ENCODE measurements at places on chromosomes 7 and 10.
A peak's percentile ranks its signal among the peaks of the same experiment; 100 is the strongest.

GRCh38 chr10:28633750-28634149 is 43.6 kb upstream of the BAMBI start:
- no peak for DNase-seq

DNA sequence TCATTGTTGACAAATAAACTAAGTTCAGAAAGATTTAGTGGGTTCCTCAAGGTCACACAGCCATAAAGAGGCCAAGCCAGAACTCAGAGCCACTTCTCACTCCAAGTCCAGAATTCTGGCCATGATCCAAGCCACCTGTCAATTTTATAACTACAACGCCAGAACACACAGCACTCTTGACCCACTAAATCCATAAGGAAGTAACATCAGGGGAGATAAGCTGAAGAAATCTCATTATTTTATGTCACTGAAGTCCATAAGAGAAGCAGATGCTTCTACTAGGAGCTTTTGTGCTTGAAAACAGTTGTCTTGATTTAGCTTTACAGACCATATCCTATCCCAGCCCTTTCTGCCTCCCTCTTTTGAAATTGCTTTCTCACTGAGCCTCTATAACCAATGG is 15.9 kb downstream of the ADAM12 start:
- DNase-seq = no peak

DNA sequence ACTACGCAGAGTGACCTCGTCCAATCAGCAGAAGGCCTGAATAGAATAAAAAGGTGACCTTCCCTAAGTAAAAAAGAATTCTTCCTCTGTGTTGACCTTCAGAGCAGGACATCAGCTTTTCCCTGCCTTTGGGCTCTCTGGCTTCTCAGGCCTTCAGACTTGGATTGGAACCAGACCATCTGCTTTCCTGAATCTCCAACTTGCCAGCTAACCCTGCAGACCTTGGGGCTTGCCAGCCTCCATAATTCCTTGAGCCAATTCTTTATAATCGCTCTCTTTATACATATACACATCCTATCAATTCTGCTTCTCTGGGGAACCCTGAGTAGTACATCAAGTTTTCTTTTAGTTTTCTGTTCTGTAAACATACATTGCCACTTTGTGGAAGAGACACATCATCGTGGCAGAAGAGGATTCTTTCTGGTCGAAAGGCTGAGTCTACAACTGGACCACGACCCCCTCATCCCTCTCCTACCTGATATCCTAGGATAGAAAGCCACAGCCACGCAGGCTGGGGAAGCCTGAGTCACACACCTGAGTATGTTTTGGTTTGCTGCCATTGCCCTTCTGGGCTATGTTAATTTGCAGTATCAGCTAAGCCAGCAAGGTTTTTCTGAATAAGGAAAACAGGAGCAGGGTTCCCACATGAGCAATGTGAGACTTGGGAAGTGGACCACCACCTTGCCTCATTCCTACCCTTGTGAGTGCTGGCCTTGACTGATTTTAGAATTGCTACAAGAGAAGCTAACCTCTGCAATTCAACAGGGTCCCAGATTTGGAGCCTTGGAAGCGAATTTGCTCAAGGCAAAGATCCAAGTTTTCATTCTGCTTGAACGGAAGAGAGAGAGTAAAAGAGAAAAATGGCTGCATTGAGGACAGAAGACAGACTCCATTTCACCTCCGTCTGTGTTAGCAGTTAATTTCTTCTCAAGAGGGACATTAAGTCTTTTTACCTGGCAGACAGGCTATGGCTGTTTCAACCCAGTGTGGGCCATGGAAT is 445.2 kb upstream of the FZD8 start:
- no peak for DNase-seq

DNA sequence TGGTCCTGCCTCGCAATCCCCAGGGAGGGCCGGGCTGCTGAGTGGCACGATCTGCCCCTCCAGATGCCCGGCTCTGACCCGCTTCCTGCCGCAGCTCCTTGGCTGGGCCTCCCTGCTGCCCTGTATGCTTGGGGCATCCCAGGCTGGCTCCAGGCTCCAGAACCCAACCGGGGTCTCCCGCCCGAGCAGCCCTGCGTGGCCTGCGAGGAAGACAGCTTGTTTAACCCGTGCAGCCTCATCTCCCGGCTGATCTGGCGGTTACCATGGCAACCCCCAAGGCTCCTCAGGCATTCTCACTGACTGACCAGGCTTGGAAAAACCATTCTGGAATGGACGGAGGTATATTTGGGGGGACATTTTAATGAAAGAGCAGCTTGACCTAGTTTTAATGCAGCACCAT is 232.4 kb upstream of the MYO3A start:
- no peak for DNase-seq

- DNase-seq = no peak
These were observed 473.5 kb downstream of the CCSER2 start for GRCh38 chr10:84801916-84802315.

GRCh38 chr10:29811751-29812427 is 177.1 kb upstream of the SVIL start:
- DNase-seq = no peak

- no peak for DNase-seq
These were observed 6.6 kb upstream of the FEZF1 start for GRCh38 chr7:122311050-122311700.

GRCh38 chr10:55628260-55628701 is 732.8 kb downstream of the ZWINT start:
- peak; percentile 68 for DNase-seq

GRCh38 chr10:119742947-119743648 is 17.2 kb downstream of the INPP5F start:
- no peak for DNase-seq

DNA sequence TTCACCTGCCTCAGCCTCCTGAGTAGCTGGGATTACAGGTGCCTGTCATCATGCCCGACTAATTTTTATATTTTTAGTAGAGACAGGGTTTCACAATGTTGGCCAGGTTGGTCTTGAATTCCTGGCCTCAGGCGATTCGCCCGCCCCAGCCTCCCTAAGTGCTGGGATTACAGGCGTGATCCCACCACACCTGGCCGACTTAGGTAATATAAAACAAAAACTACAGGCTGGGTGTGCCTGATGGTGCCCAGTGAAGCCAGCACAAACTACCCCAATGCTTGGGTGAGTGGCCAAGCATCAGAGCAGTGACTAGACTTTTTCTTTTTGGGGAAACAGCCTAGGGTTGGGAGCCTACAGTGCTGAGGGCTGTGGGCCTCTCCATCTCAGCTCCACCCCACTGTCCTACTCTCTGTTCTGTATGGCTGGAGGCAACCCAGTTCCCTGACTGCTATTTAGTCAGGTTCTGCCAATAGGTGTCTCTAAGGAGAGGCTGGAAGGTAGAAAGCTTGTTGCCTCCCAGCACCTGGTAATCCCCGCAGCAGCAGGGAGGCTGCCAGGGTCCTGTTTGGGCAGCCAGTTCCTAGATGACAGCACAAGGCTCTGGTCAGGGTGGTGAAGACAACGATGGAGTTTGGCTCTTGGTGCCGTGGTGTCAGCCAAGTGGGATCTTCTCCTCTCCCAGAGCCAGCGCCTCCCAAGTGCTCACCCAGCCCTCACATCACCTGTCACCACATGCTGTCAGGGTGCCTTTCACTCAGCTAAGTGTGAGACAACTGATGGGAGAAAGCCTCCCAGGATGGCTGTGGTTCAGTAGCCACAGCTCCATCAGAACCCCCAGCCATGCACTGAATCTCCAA is 10.4 kb upstream of the NACAD start:
- no peak for DNase-seq

DNA sequence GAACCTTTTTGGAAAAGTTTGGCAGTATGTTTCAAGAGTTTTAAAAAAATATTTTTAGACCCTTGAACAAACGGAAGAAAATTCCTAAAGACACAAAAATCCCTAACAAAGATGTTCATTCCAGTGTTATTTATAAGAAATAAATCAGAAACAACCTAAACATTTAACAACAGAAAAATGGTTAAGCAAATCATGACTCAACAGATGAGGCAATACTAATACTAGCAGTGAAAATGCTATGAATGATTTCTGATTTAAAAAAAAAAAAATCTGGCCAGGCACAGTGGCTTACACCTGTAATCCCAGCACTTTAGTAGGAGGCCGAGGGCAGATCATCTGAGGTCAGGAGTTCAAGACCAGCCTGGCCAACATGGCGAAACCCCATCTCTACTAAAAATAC is 61.0 kb downstream of the ARHGAP12 start:
- no peak for DNase-seq

Data from left forelimb (tissue), 1 donor.